ENCODE measurements at places on chromosomes 16 and 17. TPM values are rescaled to one million over a fixed set of nuclear protein-coding genes. Genes with fewer than 3 reads are reported as not detected.

Gene AANAT
- polyA plus RNA-seq = 0.42 TPM

Gene PTGES3L
- polyA plus RNA-seq = 0.59 TPM

Gene PFN1
- 609 TPM for polyA plus RNA-seq

Gene PRSS33
- not detected for polyA plus RNA-seq

Gene AOC3
- 1.5 TPM for polyA plus RNA-seq

Gene KCNH6
- polyA plus RNA-seq = not detected

Gene OR4D1
- polyA plus RNA-seq = 0.03 TPM

Gene KRTAP4-9
- polyA plus RNA-seq = not detected

Gene IGFBP4
- polyA plus RNA-seq = 4.6 TPM

Gene PYY
- polyA plus RNA-seq = 0.19 TPM

Gene RGS9
- polyA plus RNA-seq = 0.45 TPM

Gene WNT3
- 0.86 TPM for polyA plus RNA-seq

Gene OTOA
- polyA plus RNA-seq = not detected

Gene ADAD2
- polyA plus RNA-seq = 0.06 TPM
